ENCODE measurements at places on chromosomes 7 and 10.
A peak's percentile ranks its signal among the peaks of the same experiment; 100 is the strongest.

DNA sequence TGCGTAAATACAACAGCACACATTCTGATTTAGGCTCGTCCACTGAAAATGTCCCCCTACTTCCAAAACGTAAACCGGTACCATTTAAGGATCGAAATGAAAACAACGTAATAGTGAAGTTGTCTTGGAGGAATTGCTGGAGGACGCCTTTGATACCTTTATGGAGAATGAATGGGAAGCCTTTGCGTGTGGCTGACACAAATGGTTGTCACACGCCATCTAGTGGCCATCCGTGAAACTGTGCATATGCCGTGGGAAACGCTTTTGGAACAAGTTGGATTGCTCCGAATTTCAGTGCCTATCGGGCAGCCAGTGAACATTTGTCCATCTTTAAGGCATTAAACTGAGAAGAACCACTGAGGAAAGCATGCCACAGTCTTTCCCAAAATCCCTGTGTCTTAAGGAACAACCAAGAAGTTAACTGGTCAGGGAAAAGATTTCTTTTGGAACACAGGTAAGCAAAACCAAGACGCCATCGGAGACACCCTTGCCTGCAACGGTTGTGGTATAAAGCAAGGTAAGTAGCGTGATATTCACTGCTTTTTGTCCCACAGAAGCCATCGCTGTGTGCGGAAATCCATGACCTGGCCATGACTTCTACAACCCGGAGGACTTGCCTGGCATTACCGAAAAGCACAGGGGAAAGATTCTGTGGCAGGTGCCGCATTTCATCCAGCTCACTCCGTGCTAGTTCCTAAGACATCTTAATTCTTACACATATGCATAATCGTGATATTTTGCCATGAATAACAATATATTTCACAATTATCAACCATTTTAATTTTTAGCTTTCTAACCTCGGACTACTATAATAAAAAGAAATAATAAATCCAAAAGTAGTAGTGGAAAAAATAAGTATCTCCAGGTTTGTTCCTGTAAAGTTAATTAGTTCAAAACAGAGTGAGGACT lies 100.6 kb downstream of the FAM204A start:
- DNase-seq, result peak; percentile 73

GRCh38 chr10:104406715-104407650 lies 53.4 kb downstream of the CFAP58 start:
- no peak for DNase-seq

GRCh38 chr7:103637094-103637493 lies 191.1 kb upstream of the SLC26A5 start:
- no peak for DNase-seq

DNA sequence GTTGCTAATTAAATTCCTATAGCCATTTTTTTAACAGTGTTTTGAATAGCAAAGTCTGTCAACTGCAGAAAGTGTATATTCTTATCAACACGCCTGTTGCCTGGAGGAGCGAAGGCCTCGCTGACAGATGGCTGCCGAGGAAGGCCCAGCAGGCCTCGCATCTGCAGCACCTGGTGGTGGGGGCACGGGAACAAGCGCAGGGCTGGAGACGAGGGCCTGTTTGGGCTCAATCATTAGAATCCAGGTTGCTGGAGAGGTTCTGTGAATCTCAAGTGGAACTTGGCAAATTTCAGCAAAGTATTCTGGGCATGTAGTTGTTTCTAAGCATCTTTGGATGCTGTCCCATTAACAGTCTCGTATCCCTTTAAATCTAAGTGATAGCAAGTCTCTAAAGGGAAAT lies 66.1 kb upstream of the FAM204A start:
- DNase-seq, result no peak
